Type B pancreatic cell (in vitro differentiated cells): ENCODE measurements at places on chromosomes 7 and 10. TPM values are rescaled to one million over a fixed set of nuclear protein-coding genes. Genes with fewer than 3 reads are reported as not detected.
A peak's percentile ranks its signal among the peaks of the same experiment; 100 is the strongest.

ANKRD30A gene
- not detected in 2 replicates for total RNA-seq

DNA sequence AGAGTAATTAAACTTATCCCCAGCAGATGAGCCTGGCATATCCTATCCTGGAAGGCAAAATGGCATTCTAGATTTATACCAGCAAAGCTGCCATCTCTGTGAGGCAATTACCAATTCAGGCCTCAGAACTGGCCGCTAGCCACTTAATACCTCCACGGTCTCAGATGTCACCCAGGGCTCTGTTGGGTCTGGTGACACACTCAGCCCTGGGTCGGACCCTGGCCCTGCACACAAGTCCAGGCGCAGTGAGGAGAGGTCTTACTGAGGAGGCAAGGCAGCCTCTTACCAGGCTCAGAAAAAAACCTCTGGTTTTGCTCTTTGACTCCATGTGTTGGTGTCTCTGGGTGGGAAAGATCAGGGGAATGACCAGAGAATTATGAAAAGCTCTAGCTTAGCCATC, 186.6 kb downstream of the EMX2 start:
- peak; percentile 22 for DNase-seq

STRA8 gene
- total RNA-seq = not detected in 2 replicates

GRCh38 chr10:48214716-48215485, 59.6 kb downstream of the FRMPD2 start:
- DNase-seq = no peak

SAP25 gene
- 3.1 and 5.6 TPM in 2 replicates for total RNA-seq

DNA sequence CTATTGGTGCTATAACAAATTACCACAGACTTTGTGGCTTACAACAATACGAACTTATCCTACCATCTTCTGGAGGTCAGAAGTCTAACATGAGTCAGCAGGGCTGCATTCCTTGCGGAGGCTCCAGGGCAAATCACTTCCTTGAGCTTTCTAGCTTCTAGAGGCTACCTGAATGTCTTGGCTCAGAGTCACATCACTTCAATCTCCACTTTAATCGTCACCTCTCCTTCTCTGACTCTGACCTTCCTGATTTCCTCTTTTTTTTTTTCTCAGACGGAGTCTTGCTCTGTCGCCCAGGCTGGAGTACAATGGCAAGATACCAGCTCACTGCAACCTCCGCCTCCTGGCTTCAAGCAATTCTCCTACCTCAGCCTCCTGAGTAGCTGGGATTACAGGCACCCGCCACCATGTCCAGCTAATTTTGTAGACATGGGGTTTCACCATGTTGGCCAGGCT, 44.6 kb upstream of the ANAPC16 start:
- no peak for DNase-seq

CFAP43 gene
- total RNA-seq = 1.6 and 7.6 TPM in 2 replicates

DNA sequence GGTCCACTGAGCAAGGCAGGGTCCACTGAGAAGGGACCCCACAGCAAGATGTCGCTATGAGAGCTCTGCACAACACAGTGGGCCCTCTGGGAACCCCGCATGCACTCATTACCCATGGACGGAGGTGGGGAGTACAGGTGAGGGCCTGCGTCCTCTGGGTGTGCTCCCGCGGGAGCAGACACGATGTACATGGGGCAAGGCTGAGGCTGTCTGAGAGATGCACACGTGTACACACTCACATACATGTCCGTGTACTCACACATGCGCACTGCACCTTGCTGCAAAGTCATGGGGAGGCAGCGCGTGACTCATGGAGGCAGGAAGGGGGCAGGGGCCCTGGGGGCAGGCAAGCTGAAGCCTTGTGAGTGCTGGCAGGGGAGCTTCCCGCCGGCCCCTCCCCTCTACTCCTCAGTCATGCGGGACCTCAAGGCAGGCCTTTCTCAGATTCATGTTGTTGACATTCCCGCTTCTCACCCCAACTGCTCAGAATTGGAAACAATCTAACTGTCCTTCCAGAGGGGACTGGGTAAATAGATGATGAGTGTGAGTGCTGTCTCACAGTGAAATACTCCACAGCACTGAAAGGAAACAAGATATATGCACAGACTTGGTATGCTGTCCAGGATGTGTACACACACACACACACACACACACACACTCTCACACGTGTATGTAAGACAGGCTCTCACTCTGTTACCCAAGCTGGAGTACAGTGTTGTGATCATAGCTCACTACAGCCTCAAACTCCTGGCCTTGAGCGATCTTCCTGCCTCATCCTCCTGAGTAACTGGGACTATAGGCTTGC, 40.0 kb downstream of the GOLGA7B start:
- DNase-seq = no peak

GRCh38 chr10:87507879-87508483, 3.3 kb downstream of the MINPP1 start:
- DNase-seq = no peak

DNA sequence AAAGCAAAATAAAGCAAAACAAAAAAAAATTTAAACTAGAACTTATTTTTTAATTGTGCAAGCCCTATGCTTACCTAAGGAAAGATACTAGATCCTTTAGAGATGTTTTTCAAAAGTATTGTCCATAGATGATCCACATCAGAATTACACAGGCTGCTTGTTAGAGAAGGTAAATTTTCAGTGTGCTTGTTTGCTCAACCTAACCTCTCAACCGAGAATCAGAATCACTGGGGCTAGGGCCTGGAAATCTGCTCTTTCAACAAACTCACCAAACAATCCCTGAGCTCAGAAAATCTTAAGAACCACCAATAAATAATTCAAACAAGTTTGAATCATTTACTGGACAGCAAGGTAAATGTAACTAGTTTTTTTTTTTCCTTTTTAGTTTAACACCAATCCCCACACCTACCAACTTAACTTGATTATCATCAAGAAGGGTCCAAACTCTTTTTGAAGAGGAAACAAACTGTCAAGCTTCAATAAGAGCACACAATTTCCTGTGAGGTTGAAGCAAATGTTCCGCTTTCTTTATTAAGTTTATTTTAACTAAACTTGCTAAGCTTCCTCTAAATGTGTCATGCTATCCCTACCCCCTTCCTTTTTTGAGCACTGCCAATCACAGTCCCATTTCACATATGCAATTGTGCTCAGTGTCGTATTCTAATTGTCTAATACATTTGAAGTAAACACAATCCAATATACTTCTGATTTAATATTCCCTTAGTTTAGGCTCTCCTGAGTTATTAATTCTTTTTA, 7.4 kb upstream of the TSPAN33 start:
- no peak for DNase-seq

DNA sequence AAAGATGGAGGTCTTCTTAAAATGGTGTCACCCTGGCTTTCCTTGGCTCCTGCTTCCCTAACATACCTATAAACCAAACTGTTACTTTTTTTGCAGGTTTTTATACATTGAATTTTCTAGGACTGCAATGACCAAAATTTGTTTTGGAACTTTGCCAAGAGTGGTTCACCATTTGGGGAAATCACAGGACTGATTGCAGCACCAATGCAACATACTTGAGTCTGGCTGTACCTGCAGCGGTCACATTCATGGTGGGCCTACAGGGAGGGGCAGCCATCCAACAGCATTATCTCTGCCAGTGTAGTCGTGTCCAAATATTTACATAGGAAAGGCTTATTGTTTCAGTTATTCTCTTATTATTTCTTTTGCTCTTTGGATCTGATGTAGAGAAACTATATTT, 69.0 kb downstream of the HACD1 start:
- DNase-seq = no peak

- DNase-seq = no peak
Observed at GRCh38 chr7:158959954-158960353, 103.6 kb downstream of the DYNC2I1 start.

MAGI2 gene
- 5.7 and 13.3 TPM in 2 replicates for total RNA-seq

DNA sequence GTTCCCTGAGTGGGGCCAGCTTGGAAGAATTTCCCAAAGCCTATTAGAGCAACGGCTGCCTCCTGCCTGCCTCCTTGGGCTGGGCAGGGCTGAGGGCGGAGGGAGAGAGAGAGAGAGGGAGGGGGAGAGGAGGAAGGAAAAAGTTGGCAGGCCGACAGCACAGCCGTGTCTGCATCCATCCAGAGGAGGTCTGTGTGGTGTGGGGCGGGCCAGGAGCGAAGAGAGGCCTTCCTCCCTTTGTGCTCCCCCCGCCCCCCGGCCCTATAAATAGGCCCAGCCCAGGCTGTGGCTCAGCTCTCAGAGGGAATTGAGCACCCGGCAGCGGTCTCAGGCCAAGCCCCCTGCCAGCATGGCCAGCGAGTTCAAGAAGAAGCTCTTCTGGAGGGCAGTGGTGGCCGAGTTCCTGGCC, at the start of gene AQP1:
TSS of gene AQP1 (plus strand) at position 293 of the 409 bp plus-strand sequence. CDS start at position 350, 57 bp downstream.
- DNase-seq = no peak

- no peak for DNase-seq
Observed at GRCh38 chr10:35412900-35413491, 76.7 kb downstream of the CCNY start.

- DNase-seq = no peak
Observed at GRCh38 chr7:116089293-116089692, 58.7 kb upstream of the TFEC start.

SMKR1 gene
- total RNA-seq = 1.5 TPM in 1 of 2 replicates, not detected in the other

- DNase-seq = no peak
Observed at GRCh38 chr10:86203162-86203905, 163.3 kb downstream of the GRID1 start.

GRCh38 chr10:25048450-25048849, 32.0 kb downstream of the THNSL1 start:
- no peak for DNase-seq

GRCh38 chr7:149723082-149723767, 50.2 kb downstream of the ZNF467 start:
- DNase-seq = no peak

DNA sequence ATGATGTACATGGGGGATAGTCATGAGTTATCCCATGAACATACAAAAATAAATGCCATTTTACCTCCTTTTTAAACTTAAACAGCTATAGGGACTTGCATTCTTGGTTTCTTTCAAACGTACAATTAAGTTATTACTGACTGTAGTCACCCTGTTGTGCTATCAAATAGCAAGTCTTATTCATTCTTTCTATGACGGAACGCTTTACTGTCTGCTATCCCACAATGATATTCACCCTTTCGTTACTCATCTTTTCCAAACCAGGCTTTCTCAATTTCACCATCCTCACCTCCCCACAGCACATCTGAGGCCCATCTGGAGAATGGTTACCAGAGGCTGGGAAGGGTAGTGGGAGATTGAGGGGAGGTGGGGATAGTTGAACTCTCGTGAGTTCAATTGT, 218.8 kb downstream of the PHF14 start:
- DNase-seq = no peak

ZNF488 gene
- total RNA-seq = 4.0 and 4.9 TPM in 2 replicates

- no peak for DNase-seq
Observed at GRCh38 chr7:74598558-74598957, 59.0 kb upstream of the GTF2I start.

COL1A2 gene
- total RNA-seq = 23.0 and 692 TPM in 2 replicates

TFR2 gene
- 1.8 and 2.5 TPM in 2 replicates for total RNA-seq

GRCh38 chr7:127239814-127240213, 12.9 kb downstream of the GRM8 start:
- DNase-seq = no peak

DNA sequence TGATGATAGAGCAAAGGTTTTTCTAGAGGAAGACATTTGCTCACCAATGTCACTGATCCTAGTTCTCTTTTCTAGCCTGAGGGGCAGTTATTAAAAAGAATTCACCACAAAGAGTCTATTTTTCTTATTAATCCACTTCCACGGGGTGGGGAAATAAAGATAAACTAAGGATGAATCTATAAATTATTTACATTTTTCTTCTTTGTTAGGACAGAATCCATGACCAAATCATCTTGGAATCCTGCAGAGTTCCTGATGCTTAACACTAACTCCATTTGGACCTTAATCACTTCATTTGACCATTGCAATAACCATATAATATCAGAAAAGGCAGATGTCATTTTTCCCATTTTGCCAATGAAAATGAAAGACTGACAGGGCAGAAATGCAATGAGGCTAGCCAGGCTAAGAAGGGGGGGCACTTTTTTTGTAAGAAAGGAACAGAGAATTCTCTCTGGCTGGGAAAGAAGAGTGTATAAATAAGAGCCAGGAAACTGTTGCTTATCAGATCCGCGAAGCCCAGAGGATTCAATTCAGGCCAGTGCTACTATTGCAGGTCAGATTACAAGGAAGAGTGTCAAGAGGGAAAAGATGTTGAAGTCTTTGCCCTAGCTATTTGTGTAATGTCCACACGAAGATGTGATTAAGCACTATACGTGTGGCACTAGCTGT, 433.2 kb downstream of the TNS3 start:
- DNase-seq = no peak

- DNase-seq = no peak
Observed at GRCh38 chr7:24017519-24017918, 266.5 kb upstream of the NPY start.

GRCh38 chr10:22633106-22633505, 81.3 kb downstream of the PIP4K2A start:
- no peak for DNase-seq

GRCh38 chr7:96253441-96253840, 68.5 kb downstream of the SLC25A13 start:
- no peak for DNase-seq
